ENCODE measurements at places on chromosomes 4 and X.

DNA sequence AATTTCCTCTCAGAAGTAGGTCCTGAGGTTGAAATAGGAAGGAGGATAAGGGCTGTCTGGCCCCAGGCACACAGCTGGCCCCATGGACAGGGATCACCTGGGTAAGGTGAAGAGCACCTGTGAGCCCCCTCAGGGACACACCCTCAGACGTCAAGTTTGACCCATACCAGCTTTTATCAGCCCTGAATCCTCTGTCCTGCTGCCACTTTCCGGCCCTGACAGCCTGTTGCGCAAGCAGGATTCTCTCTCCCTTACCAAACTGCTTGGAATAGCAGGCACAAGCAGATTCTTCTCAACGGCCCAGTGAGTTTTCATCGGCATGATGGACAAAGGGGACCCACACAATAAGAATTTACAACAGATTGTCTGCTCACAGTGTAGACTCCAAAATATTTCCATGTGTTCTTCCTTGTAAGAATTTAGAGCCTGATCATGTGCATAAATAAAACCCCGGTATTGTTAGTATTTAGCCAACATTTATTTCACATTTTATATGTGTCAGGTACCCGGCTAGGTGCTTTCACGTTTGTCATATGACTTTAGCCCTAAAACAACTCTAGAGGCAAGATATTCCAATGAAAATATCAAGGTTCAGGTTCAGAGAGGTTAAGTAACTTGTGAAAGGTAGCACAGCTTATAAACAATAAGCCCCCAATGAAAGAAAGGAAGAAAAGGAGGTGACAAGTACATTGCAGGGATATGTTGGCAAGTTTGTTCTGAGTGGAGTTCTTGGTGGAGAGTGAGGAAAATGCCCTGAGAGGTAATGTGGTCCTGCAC, 107.2 kb upstream of the KIT start:
- DNase-seq, result no peak

DNA sequence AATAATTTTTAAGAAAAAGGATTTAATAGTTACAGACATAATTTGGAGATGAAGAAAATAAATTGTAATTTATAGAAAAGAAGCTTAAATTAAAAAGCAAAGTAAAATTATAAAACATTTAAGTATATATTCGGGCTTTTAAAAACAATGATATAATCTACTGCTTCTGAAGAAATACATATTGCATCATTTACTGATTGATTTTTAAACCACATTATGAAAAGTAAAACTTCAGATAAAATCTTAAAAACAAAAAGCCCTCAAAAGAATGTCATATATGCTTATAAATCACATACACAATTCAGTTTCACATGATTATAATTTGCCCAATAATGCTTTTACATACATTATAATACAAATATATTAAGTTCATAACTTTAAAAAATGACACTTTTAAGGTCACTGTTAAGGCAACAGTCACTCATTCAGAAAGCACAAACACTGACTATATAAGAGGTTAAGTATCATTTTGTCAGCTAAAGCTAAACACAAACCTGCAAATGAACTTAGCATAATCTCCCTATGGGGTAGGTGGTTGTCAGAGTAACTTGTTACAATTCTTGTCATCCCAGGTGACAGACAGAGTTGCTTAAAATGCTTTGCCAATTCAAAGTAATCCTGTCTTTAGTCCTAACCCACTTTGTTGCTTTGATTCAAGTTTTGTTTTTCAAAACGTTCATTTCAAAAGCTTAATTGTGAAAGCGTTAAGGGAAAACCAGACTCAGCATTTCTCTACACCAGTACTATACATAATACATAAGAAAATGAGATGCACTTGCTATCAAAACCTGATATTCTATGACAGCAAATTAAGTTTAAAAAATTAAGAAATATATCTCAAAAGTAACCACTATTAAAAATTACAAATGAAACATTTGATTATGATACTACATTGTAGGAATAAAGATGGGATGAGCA, 90.6 kb upstream of the MAB21L2 start:
- no peak for DNase-seq

GRCh38 chr4:47002580-47002979, 9.2 kb upstream of the GABRA4 start:
- no peak for DNase-seq

DNA sequence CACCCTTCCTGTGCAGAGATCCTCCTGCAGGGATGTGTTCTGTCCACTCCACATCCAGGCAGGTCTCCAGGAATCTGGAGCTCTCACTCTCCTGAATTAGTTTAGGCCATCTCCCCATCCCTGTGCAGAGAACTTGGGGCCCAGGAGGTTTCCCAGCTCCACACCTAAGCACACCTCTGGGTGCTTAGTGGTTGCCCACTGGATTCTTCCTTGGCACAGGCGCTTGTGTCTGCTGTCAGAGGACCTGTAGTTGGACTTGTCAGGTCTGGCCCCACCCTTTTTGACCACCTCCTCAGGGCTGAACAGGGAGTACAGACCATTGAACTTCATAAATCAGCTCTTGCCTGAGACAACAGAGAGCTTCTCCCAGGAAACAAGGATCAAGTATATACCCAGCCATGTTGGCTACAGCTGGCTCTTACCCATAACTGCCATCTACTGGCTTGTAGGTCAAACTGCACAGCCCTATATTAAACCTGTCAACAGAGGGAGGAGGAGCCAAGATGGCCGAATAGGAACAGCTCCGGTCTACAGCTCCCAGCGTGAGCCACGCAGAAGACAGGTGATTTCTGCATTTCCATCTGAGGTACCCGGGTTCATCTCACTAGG, 275.5 kb downstream of the PPARGC1A start:
- no peak for DNase-seq

DNA sequence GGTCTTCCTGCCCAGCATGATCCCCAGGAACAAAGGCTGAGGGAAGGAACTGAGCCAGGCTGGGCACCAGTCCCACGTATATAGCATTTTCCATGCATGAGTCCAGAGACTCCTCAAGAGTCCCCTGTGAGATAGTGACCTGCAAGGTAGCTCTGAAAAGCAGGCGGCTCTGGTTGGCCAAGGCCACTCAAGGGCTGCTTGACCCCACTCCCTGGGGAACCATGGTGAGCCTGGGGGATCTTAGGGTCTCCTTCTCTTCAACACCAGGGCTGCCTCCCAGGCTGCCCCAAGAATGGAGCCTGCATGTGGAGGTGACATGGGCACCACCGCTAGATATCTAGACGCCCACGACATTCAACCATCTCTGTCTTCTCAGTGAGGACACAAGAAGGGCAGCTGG, 79.2 kb downstream of the SLC2A9 start:
- DNase-seq, result no peak

DNA sequence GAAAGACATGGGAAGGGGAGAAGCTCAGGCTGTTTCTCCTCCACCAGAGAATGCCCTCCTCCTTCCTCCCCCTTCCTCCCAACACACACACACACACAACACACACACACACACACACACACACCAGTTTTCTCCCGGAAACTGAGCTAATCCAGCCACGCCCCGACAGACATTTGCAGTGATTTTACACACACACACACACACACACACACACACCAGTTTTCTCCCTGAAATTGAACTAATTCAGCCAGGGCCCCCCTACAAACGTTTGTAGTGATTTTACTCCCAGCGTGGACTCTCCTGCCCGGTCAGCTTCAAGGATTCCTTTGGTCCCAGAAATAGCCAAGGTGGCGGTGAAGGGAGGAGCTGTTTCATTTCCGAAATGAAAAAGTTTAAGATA, 32.9 kb upstream of the STX18 start:
- DNase-seq, result no peak

- DNase-seq, result no peak
Observed at GRCh38 chrX:45421806-45422205, 221.1 kb upstream of the DIPK2B start.

DNA sequence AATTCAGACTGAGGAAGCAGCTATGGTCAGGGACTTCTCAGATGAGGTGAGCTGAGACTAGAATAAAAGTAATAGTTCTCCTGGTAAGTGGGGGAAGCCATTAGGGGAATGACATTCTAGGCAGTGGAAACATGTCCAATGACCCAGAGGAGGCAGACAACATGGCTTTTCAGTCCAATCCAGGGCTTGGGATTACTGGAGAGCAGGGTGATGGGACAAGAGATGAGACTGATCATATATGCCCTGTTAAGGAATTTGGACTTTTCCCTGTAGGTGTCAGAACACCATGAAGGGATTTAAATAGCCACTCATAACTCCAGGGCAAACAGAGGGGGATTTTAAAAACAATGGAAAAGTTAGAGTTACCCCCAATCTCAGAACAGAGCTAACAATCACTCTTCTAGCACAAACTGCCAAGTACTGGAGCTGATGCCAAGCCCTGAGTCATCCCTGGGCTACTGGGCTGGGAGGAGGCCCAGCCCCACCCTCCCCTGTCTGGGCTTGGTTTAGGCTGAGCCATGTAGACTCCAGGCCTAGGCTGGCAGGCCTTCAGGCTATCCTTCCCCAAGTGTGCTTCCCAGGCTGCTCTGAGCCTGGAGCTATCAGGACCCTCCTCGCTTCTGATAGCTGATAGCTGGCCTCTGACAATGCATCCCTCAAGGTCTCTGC, 22.7 kb upstream of the MSN start:
- DNase-seq, result no peak

DNA sequence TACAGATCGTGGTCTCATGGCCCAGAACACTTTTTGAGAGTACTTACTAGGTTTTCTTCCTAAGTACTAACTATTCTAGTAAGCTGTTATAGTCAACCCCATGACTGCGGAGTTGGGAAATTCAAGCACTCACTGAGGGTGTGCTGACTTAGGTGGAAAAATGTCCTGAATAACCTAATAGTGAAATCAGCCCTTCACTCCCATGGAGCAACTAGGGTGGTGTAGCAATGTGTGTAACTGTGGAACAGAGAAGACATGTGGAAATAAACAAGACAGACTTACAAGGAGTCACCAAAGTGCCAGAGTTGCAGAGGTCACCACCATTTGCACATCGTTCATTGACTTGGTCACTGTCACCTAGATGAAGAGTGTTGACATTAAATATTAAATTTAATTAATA, 12.1 kb upstream of the VSIG4 start:
- DNase-seq, result no peak

DNA sequence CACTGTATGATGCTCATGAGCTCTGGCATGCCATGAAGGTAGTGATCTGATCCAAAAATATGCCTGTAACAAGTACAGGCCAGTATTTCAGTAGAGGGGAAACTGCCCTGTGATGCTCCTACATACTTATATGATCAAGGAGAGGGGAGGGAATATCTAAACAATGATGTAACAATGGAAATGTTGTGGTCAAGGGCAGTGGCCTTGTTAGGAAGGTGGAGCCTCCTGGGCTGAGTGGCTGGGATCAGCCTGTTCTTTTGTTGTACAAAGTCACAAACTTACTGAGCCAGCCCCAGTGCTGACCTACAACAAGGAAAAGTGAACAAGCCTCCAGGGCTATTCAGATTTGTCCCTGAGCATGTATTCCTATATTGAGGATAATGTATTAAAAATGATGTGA, 70.3 kb downstream of the ANXA10 start:
- no peak for DNase-seq

DNA sequence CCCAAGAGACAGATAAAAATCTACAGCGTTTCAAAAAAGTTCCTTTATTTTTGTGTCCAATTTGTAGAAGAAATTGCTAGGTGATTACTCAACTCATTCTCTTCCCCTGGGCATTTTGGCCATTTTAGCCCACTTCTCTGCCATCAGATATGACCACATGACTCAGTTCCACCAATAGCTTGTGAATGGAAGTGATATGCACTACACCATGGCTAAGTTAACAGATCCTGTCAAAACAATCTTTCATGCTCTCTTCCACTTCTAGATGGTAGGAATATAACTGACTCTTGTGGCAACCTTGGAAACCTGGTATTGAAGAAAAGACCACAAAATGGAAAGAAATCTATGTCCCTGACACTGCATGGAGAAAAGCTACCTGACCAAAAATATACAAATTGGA, 26.2 kb upstream of the FREM3 start:
- no peak for DNase-seq

DNA sequence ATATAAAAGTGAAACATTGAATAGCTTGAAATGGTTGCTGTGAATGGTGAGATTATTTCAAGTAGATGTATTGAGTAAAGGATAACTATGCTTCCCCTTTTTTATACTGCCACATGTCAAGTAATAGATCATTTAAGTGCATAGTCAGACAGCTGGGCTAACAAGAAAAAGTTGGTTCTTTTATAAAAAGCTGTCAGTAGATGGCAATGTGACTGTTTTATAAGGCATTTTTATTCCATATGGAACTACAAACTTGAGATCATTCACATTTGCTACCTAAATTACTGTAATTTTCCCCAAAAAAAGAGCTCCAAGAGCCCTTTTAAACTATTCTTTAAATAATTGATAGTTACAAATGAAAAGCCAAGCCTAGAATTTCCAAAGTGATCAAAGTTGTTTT, 831.0 kb downstream of the C4orf33 start:
- DNase-seq, result no peak

GRCh38 chr4:82495666-82496065, 65.3 kb downstream of the ENOPH1 start:
- no peak for DNase-seq

GRCh38 chr4:48340965-48341775, at the start of gene SLAIN2:
Gene SLAIN2, plus strand, starts transcription at chr4:48341529. Its CDS starts 211 bp downstream, at chr4:48341740.
- peak; percentile 91 for DNase-seq

All from CMK (cell line).